ENCODE measurements at places on chromosomes 1 and 21.
A peak's percentile ranks its signal among the peaks of the same experiment; 100 is the strongest.

DNA sequence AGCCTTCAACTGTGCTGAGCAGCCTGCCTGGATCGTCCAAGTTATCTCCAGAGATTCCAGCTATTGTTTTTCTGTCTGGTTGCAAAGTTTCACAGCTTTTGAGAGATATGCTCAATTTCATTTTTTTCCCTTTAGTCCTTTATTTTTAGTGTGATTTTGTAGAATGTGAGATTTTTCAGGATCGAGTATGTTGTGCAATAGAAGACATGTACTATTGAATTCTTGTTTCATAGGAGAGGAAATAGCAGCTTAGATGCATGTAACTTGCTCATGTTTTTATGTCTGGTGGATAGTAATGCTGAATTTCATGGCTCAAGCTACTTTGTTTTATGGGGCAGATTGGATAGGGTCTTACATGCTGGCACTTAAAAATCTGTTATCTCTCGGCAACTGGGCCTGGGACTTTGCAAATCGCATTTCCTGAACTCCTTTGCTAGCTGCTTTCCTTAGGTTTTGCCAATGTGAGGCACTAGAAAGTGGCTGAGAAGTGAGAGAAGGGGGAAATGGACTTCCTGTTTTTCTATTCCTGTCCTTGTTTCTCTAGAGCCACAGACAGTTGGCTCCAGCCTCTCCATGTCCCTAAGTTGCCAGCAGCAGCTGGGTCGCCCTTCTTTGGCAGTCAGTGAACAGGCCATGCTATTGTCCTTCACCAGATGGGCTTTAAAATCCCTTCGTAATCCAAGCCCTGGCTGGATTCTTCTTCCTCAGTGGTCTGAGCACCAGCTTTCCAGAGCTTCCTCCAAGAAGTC is 101.4 kb upstream of the PDE4B start:
- DNase-seq, result no peak

- no peak for DNase-seq
Measured at GRCh38 chr1:160032165-160032820, 503 bp upstream of the PIGM start.

GRCh38 chr1:108645564-108646184 is 15.2 kb downstream of the HENMT1 start:
- peak; percentile 38 for DNase-seq

- DNase-seq, result no peak
Measured at GRCh38 chr21:30947141-30947540, 65.8 kb upstream of the KRTAP11-1 start.

- DNase-seq, result no peak
Measured at GRCh38 chr1:175373786-175374623, 181.4 kb upstream of the KIAA0040 start.

GRCh38 chr1:156523801-156524480 is 23.4 kb upstream of the MEF2D start:
- DNase-seq, result no peak

- no peak for DNase-seq
Measured at GRCh38 chr1:91569411-91570119, 68.9 kb downstream of the CDC7 start.

DNA sequence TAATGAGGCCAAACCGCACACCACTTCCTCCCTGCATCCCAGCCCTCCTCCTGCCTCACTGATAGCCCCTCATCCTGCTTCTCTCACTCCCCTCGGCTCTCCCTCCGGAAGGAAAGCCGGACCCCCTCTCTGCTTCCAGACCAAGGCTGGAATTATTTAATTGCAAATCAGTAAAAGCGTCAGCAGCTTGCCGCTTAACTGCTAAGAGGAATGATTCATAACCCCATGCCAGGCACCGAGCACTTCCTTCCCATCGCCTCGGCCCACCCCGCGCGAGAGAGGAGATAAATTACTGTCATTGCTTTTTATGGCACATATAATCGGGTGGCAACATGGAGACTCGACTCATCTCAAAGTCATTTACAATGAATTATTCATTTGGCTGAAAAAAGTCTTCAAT is 77.3 kb downstream of the UBIAD1 start:
- DNase-seq, result no peak

GRCh38 chr1:76005765-76006164 is 68.8 kb upstream of the ST6GALNAC3 start:
- DNase-seq, result no peak

GRCh38 chr1:158246650-158247049 is 7.6 kb upstream of the CD1A start:
- DNase-seq, result peak; percentile 13
